ENCODE measurements at places on chromosomes 3 and 15. TPM values are rescaled to one million over a fixed set of nuclear protein-coding genes. Genes with fewer than 3 reads are reported as not detected.

Gene CASR
- not detected for total RNA-seq

Gene AADAC
- total RNA-seq = not detected

Gene ETFA
- 223 TPM for total RNA-seq

Gene C3orf49
- total RNA-seq = not detected

Gene CCR9
- total RNA-seq = not detected

Gene NPAP1
- not detected for total RNA-seq

Gene PRR20G
- not detected for total RNA-seq

Gene GP5
- under 0.01 TPM for total RNA-seq

Gene ERC2
- 0.13 TPM for total RNA-seq

Gene RPL15
- 4,496 TPM for total RNA-seq

Gene DAZL
- total RNA-seq = not detected

Gene ZPLD1
- 2.6 TPM for total RNA-seq

Gene PLCB2
- total RNA-seq = not detected

Gene PLSCR1
- total RNA-seq = 32.1 TPM

Gene DNASE1L3
- total RNA-seq = 2.3 TPM

Gene ITPKA
- total RNA-seq = 3.1 TPM

Gene C3orf38
- total RNA-seq = 25.3 TPM

Gene FBXL2
- 9.1 TPM for total RNA-seq

Gene PRSS50
- not detected for total RNA-seq

Gene RPUSD2
- 18.4 TPM for total RNA-seq

Gene ANKRD63
- total RNA-seq = not detected

Gene PPM1L
- total RNA-seq = 3.2 TPM

Gene HCN4
- not detected for total RNA-seq

Gene CSNK1G1
- total RNA-seq = 26.3 TPM

Gene BLM
- total RNA-seq = 0.26 TPM

Gene MORC1
- total RNA-seq = not detected

Gene DNAJB11
- 94.5 TPM for total RNA-seq

Gene ALG3
- total RNA-seq = 36.9 TPM

Gene FLNB
- total RNA-seq = 822 TPM

Gene UBA7
- total RNA-seq = 0.53 TPM

Gene SLC9A9
- total RNA-seq = 1.4 TPM

Gene CADM2
- 0.26 TPM for total RNA-seq

Gene POC1A
- total RNA-seq = 3.3 TPM

Gene XPC
- 25.3 TPM for total RNA-seq

Gene NECTIN3
- total RNA-seq = 6.4 TPM

Gene GOLGA6L7
- not detected for total RNA-seq

Gene ADGRG7
- total RNA-seq = under 0.01 TPM

Gene ATP8B4
- total RNA-seq = 0.26 TPM

Gene OR5K2
- total RNA-seq = not detected

Gene LRRC31
- not detected for total RNA-seq

Gene GOLGA8J
- total RNA-seq = not detected

Gene C3orf85
- total RNA-seq = not detected

Gene C3orf62
- total RNA-seq = 0.79 TPM

Gene TBC1D2B
- 15.4 TPM for total RNA-seq

Gene CYP11A1
- total RNA-seq = not detected

Gene GNB4
- total RNA-seq = 10.9 TPM
